ENCODE measurements at places on chromosomes 12 and 14.

GRCh38 chr14:86363047-86363446, 833.1 kb downstream of the FLRT2 start:
- DNase-seq = no peak

DNA sequence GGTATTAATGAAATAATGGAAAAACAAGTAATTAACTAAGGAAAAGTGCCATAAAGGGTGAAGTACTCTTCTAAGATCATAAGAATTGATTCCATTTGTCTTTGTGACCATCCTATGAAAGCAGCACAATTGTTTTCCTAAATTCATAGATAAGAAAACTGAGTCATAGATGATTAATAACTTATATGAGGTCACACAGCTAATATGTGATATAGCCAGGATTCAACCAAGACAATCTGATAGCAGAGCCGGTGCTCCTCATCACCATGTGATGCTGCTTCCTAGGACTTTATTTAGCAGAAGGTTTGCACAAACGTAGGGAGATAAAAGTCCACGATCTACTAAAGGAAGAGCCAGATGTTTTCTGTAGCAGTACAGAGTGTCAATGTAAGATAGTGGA, 181.5 kb upstream of the SYT1 start:
- no peak for DNase-seq

DNA sequence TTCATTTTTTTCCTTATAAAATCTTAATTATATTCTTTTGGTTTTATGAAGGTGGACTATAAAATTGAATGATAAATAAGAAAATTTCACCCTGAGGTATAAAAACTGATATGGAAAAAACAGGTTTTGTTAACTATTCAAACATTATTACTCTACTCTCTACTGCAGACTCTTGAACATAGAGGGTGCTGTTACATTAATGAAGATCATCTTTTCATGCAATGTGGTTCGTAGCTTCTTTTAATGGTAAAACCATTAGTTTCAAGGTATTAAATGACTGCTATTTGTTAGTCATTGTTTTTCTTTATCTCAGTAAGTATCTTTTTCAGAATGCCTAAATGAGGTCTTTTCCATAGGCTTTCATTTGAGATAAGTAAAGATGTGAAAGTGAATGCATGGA, 510.4 kb downstream of the SLC16A7 start:
- DNase-seq = no peak

DNA sequence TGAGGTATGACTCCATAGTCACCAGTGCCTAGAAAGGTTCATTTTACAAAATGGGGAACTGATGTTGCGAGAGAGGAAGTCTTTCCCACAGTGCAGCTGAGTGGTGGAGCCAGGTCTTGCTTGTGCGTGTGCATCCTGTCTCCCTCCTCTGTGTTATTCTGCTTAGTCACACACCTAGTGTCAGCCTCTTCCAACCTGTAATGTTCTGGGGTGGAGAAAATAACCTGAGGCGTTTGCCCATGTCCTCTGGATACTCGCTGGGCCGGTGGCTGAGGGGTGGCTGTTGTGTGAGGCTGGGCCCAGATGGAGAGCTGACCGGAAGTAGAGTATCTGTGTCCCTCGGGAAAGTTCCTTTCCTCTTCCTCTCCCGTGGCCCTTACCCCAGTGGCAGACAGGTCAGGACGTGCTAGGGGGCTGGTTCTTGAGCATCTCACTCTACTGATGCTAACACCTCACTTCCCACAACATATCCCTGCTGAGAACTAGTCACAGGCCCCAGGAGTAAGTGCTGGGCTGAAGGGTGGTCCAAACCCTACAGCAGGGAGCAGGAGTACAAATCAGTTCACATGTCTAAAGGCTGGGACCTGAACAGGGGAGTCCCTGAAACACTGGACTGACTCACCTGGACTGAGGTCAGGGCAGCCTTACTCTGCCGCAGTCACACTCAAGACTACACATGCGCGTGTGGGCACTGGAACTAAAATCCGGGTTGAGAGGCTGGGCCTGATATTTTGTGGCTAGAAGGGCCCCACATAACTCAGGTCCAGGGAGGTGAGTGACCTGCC, 7.0 kb downstream of the MLF2 start:
- DNase-seq = no peak

DNA sequence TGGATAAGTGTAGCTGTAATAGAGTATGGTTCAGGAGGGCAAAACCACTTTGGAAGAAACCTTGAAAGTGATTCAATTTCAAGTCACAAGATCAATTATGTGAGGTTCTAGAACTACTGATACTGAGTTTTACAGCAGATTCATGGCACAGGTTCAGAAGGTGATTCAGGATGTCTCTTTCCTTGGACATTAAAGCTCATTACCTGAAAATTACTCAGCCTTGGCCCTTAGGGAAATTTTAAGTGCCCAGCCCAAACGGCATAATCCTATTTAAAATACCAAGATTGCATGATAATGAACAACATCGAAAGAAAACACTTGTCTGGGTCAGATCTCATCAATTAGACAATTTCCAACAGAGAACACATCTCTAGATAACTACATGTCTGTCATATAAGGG, 70.2 kb upstream of the SLC38A2 start:
- no peak for DNase-seq

DNA sequence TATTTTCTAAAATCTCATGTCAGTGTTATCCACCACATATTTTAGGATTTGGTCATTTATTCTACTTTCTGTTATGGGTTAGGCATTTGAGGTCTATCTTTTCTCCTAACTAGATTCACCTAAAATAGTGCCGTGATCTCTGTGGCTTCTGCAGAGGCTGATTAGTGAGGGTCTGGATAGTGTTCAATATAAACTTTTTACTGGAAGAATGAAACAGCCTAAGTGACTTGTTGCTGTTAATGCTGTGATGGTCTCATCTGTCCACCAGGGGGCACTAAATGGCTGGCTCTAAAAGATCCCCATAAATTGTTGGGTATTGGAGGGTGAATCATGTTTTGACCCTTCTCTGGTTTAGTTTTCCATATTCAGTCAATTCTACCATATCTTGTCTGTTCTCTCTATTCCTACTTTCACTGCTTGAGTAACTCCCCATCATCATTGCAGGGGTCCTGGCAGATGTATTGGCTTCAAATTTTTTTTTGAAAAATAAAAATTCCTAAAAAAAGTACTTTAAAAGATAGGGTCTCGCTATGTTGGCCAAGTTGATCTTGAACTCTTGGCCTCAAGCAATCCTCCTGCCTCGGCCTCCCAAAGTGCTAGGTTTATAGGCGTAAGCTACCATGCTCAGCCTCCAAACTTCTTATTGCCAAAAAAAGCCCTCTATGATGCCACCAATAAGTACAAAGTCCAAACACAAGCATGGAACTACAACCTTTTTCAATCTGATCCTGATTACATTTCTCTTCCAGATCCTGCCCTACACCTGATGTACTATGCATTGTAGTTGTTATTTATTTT, 6.9 kb downstream of the PABPN1 start:
- peak; percentile 69 for DNase-seq

GRCh38 chr14:39467889-39468524, 35.8 kb upstream of the FBXO33 start:
- DNase-seq = no peak
